ENCODE measurements at places on chromosomes 16 and 17. TPM values are rescaled to one million over a fixed set of nuclear protein-coding genes. Genes with fewer than 3 reads are reported as not detected.
A peak's percentile ranks its signal among the peaks of the same experiment; 100 is the strongest.

GRCh38 chr16:14070877-14071575, at the start of gene MRTFB:
MRTFB (plus strand) TSS chr16:14071319; CDS start chr16:14140607, 69,288 bp downstream.
- peak; percentile 92 for DNase-seq

GRCh38 chr17:77505181-77505639, 364.4 kb downstream of the SEC14L1 start:
- peak; percentile 30 for DNase-seq

DNA sequence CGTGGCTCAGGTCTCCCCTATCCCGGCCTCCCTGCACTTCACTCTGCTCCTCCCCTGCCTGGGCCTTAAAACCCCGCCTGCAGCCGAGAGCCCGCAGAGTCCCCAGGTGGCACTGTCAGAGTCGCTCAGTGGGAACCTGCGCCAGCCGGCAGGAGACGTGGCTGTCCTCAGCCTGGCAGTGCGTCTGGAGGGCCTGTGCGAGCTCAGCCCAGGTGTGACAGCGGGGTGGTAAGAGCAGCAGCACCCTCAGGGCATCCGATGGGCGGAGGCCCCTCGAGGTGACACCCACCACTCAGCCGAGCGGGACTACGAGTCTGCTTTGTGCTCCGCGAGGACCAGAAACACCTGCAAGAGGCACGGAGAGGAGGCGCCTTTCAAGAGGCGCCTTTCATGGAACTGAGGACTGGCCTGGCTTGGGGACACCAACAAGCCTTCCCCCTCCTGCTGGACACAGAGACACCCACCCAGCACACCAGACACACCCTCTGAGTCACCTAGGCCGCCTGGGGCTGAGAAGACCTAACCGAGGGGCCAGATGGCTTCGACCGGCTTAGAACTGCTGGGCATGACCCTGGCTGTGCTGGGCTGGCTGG, at the start of gene CLDN9:
CLDN9 (plus strand) TSS at position 96 of the 593 bp plus-strand sequence; CDS start at position 536, 440 bp downstream.
- peak; percentile 83 for DNase-seq

DNA sequence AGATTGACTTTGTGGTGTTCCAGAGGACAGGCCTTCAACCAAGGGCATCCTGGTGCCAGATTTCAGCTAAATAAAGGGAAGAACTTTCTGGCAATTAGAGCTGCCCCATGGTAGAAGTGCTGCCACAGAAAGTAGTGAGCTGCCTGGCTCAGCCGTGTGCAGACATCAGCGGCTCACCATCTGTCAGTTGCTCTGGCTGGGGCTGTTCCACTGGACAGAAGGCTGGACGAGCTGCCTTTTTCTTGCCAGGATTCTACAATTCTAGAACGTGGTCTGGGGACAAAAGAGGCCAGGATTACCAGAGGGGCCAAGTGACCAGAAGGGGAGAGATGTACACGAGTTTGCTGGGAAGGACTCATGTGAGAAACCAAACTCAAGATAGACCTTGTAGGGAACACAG, 107.0 kb upstream of the RPL38 start:
- peak; percentile 34 for DNase-seq

DNA sequence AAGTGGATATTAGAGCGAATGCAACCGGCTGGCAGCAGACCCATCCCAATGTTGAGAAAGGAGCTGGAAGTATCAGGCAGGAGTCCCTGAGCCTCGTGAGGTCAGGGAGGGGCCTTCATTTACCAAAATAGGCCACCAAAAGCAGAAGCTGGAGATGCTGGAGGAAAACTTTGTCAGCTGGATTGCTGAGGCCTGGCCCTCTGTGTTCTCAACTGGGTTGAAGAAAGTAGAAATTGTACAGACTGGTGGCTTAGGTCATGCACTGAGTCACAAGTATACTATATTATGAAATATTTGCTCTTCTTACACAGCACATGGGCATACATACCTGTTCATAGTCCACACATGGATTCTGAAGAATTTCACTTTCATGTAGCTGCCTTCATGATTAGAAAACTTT, 23.2 kb upstream of the TEKT3 start:
- no peak for DNase-seq

GRCh38 chr17:31327534-31328159, 6.2 kb upstream of the EVI2A start:
- no peak for DNase-seq

DNA sequence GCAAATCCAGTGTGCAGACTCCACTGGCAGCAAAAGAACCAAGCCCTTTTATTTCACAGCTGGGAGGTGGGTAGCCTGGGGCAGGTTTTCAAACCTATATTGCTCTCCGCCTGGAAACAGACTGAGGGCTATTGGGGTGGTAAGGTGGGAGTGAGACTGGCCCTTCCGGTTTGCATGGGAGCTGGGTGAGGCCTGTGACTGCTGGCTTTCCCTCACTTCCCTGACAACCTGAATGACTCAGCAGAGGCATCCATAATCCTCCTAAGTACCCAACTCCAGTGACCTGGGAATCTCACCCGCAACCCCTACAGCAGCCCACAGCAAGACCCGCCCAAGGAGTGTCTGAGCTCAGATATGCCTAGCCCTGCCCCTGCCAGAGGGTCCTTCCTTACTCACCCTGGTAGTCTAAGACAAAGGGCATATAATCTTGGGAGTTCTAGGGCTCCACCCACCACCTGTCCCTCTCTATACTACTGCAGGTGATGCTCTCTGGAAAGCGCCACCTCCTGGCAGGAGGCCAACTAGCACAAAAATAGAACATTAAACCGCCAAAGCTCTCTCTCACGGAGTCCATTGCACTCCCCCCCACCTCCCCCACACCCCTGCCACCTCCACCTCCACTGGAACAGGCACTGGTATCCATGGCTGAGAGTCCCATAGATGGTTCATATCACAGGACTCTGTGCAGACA, 602.0 kb upstream of the C16orf82 start:
- no peak for DNase-seq

DNA sequence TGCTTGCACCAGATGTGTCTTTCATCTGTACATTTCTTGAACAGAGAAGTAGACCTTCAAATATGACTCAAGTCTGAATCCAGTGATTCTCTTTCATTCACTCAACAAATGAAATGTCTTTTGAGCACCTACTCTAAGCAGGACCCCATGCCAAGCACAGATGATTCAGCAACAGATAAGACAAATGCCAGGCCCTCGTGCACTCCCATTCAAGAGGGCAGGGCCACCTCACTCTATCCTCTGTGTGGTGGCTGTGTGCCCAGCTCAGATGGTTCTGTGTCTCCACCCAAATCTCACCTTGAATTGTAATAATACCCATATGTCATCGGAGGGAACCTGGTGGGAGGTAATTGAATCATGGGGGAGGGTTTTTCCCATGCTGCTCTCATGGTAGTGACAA, 74.1 kb upstream of the NKD1 start:
- no peak for DNase-seq

DNA sequence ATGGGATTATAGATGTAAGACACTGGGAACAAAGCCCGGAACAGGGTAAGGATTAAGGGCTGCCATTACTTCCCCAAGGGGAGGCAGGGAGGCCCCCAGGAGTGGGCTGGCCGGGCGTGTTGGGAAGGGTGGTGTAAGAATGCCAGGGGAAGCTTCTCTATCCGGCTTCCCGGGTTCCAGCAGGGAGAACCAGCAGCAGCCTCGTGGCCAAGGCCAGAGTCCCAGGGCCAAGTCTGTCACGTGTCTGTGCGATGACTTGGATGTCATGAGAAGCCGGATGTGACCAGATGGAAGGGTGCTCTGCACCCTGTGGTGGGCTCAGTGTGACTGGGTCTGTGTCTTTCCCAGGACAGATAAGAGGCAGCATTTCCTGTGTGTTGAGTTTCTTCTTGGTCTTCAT, 52.1 kb downstream of the SCNN1B start:
- peak; percentile 46 for DNase-seq

GRCh38 chr17:48385319-48385718, 44.7 kb downstream of the SKAP1 start:
- DNase-seq: no peak

GRCh38 chr16:2786061-2786825, 1.1 kb downstream of the PRSS33 start:
- peak; percentile 44 for DNase-seq

GRCh38 chr16:10878644-10879501, 1.9 kb downstream of the CIITA start:
- peak; percentile 86 for DNase-seq

DNA sequence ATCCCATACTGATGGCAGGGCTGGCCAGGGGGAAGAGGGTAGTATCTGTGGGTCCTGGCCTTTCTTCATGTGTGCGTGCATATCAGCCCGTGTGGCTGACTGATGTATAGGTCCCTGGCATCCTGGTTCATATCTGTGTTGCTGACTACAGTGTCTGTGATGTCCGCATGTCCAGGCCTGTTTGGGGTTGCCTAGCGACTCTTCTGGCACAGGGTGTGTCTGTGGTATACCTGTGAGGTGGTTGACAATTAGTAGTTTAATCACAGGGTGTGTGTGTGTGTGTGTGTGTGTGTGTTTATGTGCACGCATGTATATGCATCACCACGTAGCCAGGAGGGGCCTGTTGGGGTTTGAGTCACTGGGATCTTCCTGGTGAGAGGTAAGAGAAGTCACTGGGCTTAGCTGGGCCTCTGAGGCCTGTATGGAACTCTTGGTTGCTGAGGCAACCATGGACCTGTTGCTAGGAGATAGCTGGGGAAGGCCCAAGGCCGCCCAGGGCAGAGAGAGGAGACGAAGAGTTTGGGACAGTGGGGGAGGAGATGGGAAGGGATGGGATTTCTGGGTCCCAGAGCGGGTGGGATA, 603 bp upstream of the TMEM95 start:
- DNase-seq: no peak

- DNase-seq: no peak
Observed at GRCh38 chr17:61009663-61010062, 332.0 kb downstream of the BCAS3 start.

GRCh38 chr17:1532836-1533602, 16.6 kb upstream of the INPP5K start:
- no peak for DNase-seq

DNA sequence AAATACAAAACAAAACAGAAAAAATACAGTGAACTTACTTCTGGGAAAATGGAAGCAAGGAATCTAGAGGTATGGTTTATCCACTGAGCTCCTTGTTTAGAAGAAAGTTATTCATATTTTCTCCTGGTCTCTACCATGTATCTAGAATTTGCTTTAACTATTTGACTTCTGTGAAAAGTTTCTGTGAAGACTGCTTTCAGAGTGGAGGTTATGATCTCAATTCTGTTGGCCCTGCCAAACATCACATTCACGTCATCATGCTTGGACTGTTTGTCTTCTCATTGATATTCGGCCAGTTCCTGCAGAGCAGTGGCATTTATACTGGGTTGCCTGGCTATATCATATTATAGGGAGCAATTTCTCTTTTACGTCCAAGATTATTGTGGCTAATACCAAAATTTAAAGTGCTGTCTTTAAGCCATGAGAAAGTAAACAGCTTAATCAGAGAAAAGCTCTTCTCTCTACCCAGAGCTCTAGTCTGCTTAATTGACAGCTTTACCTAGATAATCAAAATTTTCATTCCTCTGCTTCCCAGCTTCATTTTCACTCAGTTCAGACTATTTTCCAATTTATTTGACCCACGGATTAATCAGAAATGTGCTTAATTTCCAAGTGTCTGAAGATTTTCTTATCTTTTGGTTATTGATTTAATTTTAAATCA, at the start of gene ABCA8:
ABCA8 (minus strand) TSS at position 212 of the 661 bp plus-strand sequence. CDS start 13,358 bp downstream, outside the sequence.
- DNase-seq: no peak

- no peak for DNase-seq
Observed at GRCh38 chr16:83830091-83830768, 22.5 kb downstream of the HSBP1 start.

- DNase-seq: no peak
Observed at GRCh38 chr16:28264656-28265055, 27.7 kb upstream of the SBK1 start.

- DNase-seq: no peak
Observed at GRCh38 chr16:49499869-49500610, 126.4 kb downstream of the C16orf78 start.

- no peak for DNase-seq
Observed at GRCh38 chr17:40092581-40092980, 7.8 kb downstream of the NR1D1 start.

GRCh38 chr16:2829501-2830354, at the start of gene ZG16B:
ZG16B (plus strand) TSS chr16:2830303; CDS start chr16:2830442, 139 bp downstream.
- peak; percentile 56 for DNase-seq

GRCh38 chr16:1088295-1089170, 7.5 kb downstream of the C1QTNF8 start:
- no peak for DNase-seq

DNA sequence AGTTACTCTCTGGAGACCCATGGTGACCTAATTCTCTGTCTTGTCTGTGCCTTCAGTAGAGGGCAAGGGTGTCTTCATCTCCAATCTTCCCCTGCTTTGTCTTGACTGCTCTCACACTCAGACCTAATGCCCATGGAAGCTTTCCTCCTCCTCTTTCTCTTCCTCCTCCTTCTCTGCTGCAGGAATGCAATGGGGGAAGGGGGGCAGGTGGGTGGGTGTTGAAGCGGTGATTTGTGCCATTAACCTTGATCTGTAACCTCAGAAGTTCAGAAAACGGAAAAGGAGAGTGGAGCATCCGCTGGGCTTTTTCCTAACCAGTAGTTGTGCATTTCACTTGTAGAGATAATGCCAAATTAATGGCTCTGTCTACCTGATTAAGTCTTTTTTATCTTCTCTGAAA, 172.3 kb upstream of the CDH11 start:
- DNase-seq: no peak

DNA sequence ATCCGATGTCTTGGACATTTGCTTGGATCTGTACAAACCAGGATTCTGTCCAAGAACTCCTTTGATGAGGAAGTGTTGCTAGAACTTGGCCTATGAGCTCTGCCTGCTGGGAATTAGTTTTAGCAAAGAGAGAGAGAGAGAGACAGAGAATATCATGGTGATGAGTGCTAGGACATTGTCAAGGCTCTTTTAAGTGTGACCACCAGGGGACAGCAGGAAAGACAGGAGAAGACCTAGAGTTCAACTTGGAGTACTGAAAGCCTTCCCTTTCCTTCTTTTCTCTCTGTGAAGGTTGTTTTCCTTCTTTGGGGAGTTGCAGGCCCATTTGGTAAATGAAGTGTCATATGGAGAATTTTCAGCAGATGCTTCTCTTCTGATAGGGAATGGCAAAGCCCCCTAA, 389.2 kb upstream of the HSBP1 start:
- no peak for DNase-seq

GRCh38 chr16:66509576-66509975, 40.3 kb downstream of the TK2 start:
- no peak for DNase-seq

GRCh38 chr17:11278186-11278991, 37.4 kb downstream of the SHISA6 start:
- DNase-seq: no peak

- no peak for DNase-seq
Observed at GRCh38 chr16:23742766-23743165, 12.1 kb upstream of the CHP2 start.

- DNase-seq: peak; percentile 88
Observed at GRCh38 chr17:2398655-2399571, 1.9 kb downstream of the MNT start.

The NPB gene
- total RNA-seq: 0.55 TPM

The MATCAP1 gene
- 28.4 TPM for total RNA-seq

The EVPLL gene
- total RNA-seq: 1.8 TPM

The CDH3 gene
- total RNA-seq: 9.6 TPM

The SCO1 gene
- total RNA-seq: 25.4 TPM

The MPV17L gene
- total RNA-seq: 1.6 TPM

The GRB7 gene
- total RNA-seq: 25.0 TPM

The GUCY2D gene
- total RNA-seq: 2.6 TPM

The CFAP52 gene
- total RNA-seq: not detected

The MT1E gene
- total RNA-seq: 154 TPM

The KAT8 gene
- total RNA-seq: 80.4 TPM

The NPIPB6 gene
- 3.2 TPM for total RNA-seq

The NTN1 gene
- 4.1 TPM for total RNA-seq

The CNTD1 gene
- total RNA-seq: 0.14 TPM

The ZNF668 gene
- 8.3 TPM for total RNA-seq

The WFDC1 gene
- total RNA-seq: 26.0 TPM

All from upper lobe of right lung (tissue), 1 donor.